ENCODE measurements at places on chromosomes 16 and 17.

GRCh38 chr16:521381-522210 is 5.9 kb upstream of the CAPN15 start:
- no peak for DNase-seq

- DNase-seq, result no peak
Measured at GRCh38 chr17:30549864-30550511, 72.8 kb downstream of the GOSR1 start.

DNA sequence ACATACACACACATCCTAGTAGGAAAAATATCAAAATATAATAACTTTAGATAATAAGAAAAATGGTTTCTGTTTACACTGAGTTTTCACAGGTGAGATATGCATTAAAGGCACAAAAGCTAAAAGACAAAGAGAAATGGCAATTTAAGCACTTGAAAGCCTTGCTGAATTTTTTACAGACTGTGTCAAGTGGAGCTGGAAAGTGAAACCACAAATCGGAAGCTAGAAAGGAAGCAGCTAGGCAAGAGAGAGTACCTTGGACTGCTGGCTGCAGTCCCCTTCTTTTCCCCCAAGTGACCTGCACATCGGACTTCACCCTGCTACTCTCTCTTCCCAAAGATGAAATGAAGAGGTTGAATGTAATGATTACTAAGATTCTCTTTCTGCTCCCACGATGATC is 135.1 kb downstream of the CDH13 start:
- DNase-seq, result no peak

DNA sequence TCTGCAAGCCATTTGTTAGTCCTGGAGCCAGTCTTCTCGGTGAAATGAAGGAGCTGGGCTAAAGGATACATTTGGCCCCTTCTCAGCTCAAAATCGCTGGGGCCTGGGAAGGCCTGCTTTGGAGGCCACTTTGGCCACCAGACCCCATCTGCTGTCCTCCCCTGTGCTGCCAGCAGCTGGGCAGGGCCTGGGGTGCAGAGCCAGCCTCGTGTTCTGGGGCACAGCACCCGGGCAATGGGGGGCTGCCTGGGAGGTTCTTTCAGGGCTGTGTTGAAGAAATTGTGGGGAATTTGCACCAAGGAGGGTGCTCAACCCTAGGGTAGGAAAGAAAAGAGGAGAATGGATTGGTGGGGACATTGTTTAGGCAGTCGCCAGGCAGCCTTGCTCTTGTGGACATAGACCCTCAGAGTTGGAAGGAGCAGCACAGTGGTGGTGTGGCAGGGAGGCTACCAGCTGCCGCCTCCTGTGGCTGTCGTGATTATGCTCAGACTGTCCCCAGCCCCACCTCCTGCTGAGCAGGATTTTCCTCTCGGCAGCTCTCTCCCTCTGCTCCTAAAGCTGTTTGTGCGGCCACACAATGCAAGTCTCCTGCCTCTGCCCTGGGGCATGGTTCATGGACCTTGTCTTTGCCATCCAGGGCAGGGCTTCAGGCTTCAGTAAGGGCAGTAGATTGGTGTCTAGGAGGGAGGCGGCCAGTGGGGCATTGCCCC is 174.8 kb downstream of the NTN1 start:
- no peak for DNase-seq

- no peak for DNase-seq
Measured at GRCh38 chr16:22813948-22814710, at the start of gene HS3ST2. TSS of gene HS3ST2 (plus strand) at chr16:22814162. CDS start at chr16:22814611, 449 bp downstream.

GRCh38 chr17:17641621-17642409 is 39.4 kb upstream of the RAI1 start:
- no peak for DNase-seq

DNA sequence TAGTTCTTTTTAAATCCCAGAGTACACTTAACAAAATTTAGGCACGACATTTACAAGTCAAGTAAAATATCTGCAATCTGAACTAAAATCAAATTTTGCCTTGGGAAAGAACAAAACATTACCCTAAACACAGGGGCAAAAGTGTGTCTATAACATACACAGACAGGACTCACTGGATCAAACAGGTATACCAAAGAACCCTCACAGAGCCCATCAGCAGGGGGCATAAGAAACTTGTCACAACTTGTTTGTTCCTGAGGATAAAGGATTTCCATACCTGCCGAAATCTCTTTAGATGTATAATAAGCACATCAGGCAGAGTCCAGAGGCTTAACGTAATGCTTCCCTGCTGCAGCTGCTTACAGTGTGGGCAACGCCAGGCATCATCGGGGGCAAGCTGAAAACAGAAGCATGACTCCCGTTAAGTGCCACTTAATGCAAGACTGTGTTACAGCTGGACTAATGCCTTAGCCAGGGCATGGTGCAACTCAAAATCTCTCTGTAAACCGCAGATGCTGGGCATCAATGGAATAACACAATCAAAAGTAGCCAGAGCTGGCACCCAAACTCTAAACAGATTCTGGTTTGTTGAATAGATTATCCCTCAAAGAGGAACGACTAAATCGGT is 67.0 kb downstream of the USP31 start:
- DNase-seq, result no peak

- DNase-seq, result peak; percentile 34
Measured at GRCh38 chr17:32659419-32659842, 172.6 kb downstream of the CDK5R1 start.

GRCh38 chr16:8816967-8817655 is 19.5 kb downstream of the PMM2 start:
- DNase-seq, result no peak

- DNase-seq, result no peak
Measured at GRCh38 chr16:72137380-72138063, 34.4 kb downstream of the PMFBP1 start.

- no peak for DNase-seq
Measured at GRCh38 chr17:32497431-32498205, 10.8 kb downstream of the CDK5R1 start.

- no peak for DNase-seq
Measured at GRCh38 chr16:51814617-51815016, 663.5 kb upstream of the SALL1 start.

- DNase-seq, result peak; percentile 32
Measured at GRCh38 chr16:10964039-10964890, 19.9 kb downstream of the CLEC16A start.

- DNase-seq, result no peak
Measured at GRCh38 chr17:62998166-62998565, 32.1 kb downstream of the TANC2 start.

- DNase-seq, result no peak
Measured at GRCh38 chr16:3188675-3188924, 596 bp downstream of the OR1F1 start.

- DNase-seq, result no peak
Measured at GRCh38 chr16:79089735-79090284, 510.7 kb downstream of the MAF start.

DNA sequence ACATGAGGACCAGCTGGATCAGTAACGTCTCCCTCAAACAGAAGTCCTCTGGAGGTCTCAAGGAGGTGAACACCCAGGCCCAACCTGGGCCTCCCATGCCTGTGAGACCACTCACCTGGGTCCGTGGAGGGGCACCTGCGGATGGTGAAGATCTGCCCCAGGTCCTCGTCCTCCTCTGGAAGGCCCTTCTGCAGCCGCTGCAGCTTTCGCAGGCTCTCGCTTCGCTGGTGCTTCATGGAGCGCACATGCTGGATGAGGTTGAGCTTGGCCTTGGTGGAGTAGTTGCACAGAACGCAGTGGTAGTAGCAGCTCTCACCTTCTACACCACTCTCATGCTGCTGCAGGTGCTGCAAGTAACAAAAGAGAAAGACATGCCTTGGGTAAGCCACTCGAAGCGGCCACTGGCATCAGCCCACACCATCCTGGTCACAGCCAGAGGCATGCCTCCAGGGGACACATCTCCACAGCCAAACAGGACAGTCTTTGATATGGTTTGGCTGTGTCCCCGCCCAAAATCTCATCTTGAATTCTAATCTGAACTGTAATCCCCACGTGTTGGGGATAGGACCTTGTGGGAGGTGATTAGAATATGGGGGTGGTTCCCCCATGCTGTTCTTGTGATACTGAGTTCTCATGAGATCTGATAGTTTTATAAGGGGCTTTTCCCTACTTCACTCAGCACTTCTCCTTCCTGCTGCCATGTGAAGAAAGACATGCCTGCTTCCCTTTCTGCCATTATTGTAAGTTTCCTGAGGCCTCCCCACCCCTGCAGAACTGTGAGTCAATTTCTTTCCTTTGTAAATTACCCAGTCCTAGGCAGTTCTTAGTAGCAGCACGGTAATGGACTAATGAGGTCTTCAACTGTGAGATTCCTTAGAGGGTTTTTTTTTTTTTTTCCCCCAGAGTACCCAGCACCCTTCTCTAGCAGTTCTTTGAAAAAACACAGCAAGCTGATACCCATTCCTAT is 158.0 kb downstream of the ZFHX3 start:
- DNase-seq, result no peak

DNA sequence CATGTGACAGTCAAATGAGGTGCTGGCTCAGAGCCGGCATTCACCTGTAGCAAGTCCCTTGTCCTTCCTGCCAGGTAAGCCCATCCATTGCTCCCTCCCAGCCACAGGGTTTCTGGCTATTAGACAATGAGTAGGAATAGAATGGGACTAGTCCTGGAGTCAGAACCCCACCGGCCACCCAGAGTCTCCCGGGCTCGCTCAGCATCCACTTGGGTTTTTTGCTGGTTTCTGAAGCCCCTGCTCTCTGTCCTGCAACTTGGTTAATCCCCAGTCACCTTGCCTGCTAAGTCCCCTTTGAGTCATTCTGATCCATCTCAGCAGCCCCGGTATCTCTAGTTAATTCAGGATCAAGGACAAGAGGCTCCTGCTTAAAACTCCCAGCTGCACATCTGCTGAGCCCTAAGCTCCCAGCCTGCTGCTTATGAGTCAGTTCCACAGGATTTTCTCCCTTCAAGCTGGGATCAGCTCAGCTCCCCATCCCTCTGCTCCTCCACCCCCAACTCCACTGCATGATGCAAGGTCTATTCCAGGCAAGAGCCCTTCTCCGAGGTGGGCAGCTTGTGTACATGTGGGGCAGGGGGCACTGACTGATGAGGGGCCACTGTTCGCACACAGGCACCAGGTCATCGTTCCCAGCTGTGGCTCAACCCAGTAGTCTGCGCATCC is 19.9 kb upstream of the MRPS23 start:
- no peak for DNase-seq

DNA sequence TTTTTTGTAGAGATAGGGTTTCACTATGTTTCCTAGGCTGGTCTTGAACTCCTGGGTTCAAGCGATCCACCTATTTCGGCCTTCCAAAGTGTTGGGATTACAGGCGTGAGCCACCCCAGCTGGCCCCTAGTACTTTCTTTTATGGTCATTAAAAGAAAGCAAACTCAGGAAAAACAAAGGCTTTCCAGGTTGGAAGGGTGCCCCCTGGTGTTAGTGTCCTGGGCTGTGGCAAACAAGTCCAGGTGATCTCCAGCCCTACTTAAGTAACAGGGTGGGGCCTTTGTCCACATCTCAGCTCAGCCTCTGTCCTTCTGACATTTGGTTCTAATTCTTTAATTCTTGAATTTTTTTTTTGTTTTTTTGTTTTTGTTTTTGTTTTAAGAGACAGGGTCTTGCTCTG is 6.9 kb downstream of the IGFBP4 start:
- DNase-seq, result no peak

DNA sequence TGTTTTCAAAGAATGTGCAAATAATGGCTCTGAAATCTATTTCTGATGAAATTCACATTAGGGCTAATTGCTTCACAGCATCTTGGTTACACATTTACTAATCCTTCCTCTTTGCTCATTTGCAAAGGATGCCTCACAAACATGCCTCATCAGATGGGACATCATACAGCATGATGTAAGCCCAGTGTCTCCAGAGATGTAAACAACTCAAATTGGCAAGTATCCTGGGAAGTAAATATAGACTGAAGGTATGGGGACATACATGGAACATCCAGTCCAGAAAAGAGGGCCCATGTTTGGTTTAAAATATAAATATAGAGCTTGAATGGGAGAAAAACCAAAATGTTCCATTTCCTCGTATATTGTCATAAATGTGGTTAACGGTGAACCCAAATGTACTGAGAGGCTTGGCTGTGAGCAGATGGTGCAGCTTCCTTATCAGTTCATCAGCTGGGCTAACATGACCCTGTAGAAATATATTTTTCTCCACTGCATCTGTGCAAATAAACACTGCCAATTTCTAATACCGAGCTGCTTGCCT is 142.9 kb upstream of the NUDT7 start:
- DNase-seq, result no peak

DNA sequence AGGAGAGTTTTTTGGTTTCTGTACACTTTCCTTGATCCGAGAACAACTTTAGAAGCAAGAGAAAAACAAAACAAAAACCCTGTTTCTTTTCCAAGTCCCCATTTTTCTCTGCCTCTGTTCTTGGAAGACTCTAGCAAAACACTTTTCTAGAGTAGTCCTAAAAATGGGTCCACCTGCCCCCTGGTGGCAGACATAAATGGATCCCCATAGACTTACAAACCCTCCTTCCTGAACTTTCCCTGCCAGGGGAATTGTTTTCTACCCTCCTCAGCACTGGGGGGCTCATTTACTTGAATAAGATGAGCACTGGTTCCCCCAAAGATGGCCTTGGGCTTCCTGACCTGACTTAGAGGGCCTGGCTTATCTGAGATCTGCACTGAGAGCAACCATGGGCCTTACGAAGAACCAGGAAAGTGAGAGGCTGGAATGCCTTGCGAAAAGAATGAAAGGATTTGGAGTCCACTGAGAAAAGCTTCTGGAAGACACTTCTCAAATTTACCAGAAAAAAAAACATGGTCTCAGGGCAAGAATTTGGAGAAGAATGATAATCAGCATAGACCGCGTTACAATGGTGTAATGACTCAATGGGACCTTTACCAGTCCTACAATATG is 48.0 kb upstream of the CDYL2 start:
- DNase-seq, result no peak

- DNase-seq, result no peak
Measured at GRCh38 chr16:24102209-24102660, 153.9 kb upstream of the CACNG3 start.

GRCh38 chr16:67278773-67279295 is 498 bp upstream of the PLEKHG4 start:
- no peak for DNase-seq

DNA sequence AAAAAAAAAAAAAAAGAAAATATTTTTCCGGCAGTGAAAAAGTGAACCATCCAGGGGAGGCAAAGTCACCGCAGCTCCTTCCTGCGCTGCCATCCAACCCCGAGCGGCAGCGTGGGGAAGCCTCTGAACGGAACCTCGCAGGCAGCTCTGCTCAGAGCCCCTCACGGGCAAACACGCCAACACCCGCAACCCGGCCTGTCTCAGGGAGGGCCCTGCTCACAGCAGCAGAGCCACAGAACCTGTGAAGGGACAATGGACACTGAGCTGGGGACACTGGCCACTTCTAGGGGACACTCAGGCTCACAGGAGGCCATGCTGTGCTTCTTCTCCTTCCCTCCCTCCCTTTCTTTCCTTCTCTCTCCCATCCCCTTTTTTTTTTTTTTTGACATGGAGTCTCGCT is 21.4 kb upstream of the APRT start:
- DNase-seq, result no peak

- DNase-seq, result no peak
Measured at GRCh38 chr17:78923660-78924453, 1.3 kb downstream of the TIMP2 start.
